GM06990 (cell line): ENCODE measurements at places on chromosomes 6 and 20.

GRCh38 chr20:8454137-8454712, 322.2 kb downstream of the PLCB1 start:
- no peak for DNase-seq

- no peak for DNase-seq
These were observed 169.8 kb downstream of the PTPRK start for GRCh38 chr6:128350416-128351254.

DNA sequence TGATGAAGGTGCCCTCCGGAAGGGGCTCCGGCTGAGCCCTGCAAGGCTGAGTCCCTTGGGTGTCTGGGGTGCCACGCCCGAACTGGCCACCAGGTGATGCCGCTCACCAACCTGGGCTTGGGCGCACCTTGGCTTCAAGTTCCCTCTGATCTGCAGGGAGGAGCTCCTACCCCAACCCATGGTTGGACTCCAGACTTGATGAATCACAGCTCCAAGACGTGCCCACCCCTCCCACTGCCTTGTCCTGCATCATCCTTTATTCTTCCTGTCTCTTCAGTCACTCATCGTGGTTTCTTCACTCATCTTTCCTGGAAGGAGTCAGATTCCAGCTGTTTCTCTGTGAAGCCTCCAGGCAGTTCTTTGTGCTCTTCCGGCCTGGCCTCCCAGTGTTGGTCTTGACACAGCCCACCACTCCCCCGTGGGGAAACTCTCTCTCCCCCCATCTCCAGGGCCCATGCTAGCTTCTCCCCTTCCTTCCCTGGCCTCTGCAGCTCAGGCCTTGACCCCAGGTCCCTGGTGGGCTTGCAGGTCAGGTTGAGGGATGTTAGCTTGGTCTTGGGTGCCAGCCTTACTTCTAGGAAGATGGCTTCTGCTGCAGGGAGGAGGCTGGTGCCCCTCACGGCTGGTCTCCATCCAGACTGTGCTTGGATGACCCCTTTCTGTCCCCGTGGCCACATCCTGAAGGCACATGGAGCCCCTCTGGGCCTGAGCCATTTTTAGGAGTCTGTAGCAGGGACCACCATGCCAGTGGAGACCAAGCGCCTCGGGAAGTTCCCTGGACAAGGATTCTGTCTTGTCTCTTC, 2.6 kb upstream of the ZBP1 start:
- peak; percentile 70 for DNase-seq

GRCh38 chr20:38434301-38434741, 807 bp downstream of the SNHG17 start:
- DNase-seq, result peak; percentile 50

DNA sequence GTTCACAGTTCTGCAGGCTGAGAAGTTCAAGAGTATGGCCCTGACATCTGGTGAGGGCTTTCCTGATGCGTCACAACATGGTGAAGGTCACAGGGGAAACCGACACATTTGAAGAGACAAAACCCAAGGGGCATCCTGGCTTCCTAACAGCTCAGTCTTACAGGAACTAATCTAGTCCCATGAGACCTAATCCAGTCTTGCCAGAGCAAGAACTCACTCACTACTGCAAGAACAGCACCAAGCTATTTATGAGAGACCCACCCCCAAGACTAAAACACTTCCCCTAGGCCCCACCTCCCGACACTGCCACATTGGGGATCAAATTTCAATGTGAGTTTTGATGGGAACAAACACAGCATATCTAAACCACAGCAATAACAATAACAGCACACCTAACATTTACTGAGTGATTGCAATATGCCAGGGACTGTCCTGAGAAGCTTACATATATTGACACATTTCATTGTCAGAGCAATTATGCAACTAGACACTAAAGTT, 46.6 kb downstream of the TPBG start:
- no peak for DNase-seq

GRCh38 chr20:17653835-17654648, 28.0 kb downstream of the RRBP1 start:
- no peak for DNase-seq

GRCh38 chr20:3218307-3218988, 9.2 kb downstream of the ITPA start:
- peak; percentile 75 for DNase-seq

- DNase-seq, result no peak
These were observed 121.2 kb downstream of the CD109 start for GRCh38 chr6:73817253-73817652.

- peak; percentile 32 for DNase-seq
These were observed 648.0 kb upstream of the GJE1 start for GRCh38 chr6:141484711-141485110.

- DNase-seq, result no peak
These were observed 154.5 kb downstream of the CD83 start for GRCh38 chr6:14271789-14272736.

DNA sequence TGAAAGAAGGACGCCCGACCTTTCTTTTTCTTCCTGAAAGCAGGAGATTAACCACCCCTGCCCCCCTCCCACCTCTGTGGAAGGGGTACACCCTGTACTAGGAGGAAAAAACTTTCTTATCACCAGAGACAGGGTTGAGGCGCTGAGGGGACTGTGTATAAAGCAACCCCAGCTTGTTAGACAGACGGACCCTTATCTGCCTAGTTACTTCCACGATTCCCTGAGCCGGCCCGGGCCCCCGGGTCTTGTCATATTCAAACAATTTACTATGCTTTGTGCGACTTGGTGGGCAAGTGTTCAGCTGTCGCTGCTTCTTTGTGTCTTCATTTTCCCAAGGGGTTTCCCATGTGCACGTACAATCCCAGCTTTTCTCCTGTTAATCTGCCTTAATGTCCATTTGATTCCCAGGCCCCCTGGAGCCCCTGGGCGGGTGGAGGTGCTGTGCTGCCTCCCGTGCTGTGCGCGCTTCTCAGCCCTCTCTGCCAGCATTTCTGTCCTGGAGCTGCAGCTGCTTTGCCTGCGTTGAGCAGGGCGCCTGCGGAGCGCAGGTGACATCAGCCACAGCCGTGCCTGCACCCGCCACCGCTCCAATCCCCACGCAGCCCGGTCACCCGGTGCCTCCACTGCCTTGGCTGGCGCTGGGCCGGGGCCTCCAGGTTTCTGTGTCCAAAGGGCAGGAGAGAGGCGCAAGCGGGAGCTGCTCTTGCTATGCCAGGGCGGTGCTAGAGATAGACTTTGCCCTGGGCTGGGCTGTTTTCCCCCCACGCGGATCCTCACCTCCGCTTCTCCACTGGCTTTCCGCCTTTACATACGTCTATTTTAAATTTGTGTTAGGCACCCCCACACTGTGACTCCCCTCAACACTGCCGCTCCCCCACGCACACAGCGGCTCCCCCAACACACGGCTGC, 96.2 kb downstream of the TTLL2 start:
- no peak for DNase-seq
